ENCODE measurements at places on chromosomes 7 and 10. TPM values are rescaled to one million over a fixed set of nuclear protein-coding genes. Genes with fewer than 3 reads are reported as not detected.

DNA sequence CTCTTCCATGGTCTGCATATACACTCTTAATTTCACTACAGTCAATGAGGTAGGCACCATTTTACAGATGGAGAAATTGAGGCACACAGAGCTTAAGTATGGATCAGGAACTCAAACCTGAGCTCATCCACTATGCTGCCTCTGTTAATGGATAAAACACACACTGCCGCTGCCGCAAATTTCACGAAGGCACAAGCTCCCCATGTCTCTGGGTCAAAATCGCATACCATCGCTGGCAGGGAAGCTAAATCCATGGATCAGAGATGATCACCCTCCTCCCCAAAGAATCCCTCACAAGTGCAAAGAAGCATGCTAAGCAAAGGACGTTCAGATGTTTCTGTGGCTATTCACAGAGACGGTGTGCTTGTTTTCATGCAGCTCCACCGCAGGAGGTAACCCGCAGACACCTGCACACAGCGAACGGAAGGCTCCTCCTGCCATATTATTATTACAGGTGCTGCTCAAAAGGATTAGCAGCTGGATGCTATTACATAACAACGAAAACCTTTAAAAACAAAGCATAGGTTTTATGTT lies 109.3 kb downstream of the UBE2H start:
- no peak for DNase-seq

DNA sequence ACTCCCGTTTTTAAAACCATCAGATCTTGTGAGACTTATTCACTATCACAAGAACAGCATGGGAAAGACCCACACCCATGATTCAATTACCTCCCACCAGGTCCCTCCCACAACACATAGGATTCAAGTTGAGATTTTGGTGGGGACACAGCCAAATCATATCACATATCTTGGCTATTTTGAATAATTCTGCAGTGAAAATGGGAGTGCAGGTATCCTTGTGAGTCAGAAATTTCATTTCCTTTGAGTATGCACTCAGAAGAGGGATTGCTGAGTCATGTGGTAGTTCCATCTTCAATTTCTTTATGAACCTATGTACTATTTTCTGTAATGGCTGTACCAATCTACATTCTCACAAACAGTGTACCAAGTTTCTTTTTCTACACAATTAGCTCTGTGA lies 125.8 kb downstream of the ANKRD7 start:
- DNase-seq = no peak

DNA sequence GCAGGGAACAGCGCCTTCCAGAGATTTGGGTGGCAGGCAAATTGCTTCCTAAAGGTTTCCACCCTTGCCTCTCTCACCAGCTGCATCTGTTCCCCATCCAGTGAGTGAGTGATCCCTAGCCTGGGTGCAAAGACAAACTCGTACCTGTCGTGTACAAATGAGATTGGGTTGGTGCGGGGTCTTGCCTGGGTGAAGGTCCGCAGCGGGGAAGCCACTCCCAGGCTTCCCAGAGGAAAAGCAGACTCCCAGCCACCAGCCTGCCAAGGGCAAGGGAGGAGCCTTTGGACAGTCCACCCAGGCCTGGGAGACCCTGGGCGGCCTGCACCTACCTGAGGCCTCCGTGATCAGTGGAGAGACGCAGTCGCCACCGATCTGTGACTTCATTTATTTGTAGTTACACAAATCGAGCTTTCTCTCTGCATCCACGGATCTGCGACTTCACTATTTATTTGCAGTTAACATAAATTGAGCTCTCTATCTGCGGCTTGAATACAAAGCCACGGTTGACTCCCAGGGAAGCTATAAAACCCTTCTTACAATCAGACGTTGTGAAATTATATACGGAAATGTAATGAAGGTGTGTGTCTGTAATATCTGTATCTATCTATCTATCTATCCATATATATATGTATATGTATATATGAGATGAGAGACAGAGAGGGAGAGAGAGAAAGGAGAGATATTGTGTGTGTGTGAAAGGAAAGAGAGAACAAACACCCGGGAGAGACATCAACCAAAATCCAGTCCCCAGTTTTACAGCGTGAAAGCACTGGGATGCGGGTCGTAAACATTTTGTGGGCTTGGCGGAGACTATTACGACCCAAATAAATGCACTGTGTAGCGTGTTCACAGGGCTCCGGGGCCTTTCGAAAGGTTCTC lies 3.0 kb upstream of the HOXA7 start:
- DNase-seq = no peak

DNA sequence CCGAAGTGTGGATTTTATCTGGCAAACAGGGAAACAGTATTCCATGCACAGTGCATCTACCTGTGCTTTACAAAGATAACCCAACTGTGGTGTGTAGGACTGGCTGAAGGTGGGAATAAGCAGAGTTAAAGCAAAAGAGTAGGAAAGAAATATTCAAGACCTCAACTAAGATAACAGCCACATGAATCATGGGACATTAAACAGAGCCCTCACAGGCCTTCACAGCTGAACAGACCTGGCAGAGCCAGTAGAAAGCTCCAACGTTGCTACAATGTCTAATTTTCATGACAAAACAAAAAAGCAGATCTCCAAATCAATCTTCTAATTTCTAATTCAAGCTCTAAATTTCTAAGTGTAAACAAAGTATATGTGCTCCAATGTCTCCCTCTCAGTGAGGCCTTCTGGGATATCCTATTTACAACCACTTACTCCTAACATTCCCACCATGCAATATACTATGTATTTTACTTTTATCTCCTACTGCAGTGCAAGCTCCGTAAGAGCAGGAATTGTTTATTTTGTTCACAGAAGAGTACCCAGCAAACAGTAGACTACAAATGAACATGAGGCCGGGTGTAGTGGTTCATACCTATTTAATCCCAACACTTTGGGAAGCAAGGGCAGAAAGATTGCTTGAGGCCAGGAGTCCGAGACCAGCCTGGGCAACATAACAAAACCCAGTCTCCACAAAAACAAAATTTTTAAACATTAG lies 63.5 kb downstream of the UBE2H start:
- DNase-seq = no peak

DNA sequence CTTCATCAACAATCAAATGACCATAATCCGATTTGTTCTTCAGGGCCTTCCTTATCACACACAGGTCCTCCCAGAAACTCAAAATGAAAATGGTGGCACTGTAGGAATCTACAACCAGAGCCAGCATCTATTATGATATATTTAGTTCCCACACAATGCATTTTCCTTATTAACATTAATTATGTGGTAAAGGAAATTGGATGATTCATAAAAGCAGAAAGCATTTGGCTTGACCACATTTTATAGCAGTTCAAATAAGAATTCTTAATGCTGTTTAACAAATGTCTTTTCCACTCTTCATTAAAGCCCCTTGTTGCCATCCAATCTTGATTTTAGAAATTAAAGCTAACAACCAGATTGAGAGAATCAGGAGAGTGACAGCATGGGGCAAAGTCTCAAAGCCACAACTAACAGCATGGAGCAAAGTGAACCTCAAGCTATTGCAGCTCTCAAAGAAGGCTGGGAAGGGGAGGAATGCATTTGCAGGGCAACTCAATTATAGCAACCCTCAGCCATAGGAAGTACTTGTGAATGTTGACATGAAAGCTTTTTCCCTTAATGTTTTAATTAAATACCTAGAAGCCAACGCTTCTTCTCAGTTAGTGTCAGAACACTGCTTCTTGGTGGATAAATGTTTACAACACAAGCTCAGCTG lies 549.1 kb downstream of the NXPH1 start:
- DNase-seq = no peak

DNA sequence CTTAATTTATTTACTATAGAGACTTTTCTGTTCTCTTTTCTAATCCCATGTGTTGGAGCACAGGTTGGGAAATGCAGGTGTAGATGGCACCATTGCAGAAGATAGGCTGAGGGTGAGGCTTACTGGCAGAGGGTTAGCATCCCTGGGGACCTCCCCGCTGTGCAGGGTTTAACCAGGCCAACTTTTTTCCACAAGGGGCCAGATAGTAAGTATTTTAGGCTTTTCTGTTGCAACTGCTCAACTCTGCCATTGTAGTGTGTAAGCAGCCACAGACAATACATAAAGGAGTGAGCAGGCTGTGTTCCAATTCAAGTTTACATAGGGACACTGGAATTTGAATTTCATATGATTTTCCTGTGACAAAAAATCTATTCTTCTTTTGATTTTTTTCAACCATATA lies 34.6 kb upstream of the AOAH start:
- no peak for DNase-seq

DNA sequence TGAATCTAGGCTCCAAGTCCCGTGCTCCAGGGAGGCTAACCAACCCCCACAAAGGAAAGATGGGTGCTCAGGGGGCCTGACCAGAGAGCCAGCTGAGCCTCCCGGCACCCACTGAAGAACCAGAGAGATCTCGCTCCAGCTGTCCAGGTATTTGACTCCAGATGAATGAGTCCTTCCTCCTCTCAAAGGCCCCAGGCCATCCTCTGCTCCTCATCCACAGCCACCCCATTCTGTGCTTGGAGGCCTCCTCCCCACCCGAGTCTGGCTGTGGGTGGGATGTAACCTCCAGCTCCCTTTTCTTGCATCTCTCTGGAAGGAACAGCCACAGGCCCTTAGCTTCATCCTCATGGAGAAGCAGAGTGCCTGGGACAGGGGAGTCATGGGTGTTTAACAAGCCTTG lies 44.6 kb downstream of the VSTM4 start:
- no peak for DNase-seq

- no peak for DNase-seq
Observed at GRCh38 chr10:68163735-68164134, 54.4 kb downstream of the MYPN start.

DNA sequence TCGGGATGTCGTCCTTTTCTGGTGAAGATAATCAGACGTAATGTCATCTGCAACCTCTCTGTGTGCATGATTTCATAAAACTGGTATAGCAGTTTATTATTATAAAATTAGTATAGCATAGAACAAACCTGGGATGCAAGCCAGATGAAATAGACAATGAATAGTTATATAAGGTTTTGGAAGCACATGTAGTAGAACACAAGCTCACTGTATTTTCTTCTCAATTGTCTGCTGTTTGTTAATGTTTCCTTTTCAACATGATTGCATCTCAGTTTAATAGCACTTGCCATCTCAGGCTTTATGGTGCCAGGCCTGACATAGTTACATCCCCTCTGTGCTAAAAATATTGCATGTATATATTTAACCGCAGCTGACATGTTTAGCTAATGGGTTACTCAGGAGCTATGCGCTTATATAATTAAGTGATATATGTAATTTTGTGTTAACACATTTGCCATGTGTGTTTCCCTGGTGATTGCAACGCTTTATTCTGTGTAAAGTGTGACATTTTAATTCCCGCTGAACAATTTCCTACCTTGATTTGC lies 132.7 kb downstream of the ARID5B start:
- DNase-seq = no peak

The TSPAN15 gene
- 22.4 TPM for total RNA-seq

The CLEC2L gene
- total RNA-seq = not detected

The TMEM270 gene
- total RNA-seq = not detected

The SNX10 gene
- 27.9 TPM for total RNA-seq

The KLF14 gene
- total RNA-seq = not detected

The HSPA14 gene
- total RNA-seq = 9.7 TPM

The HTR5A gene
- total RNA-seq = not detected

The SPAG6 gene
- 1.2 TPM for total RNA-seq

The PTN gene
- total RNA-seq = 4.7 TPM
